ENCODE measurements at places on chromosomes 5 and 9.

DNA sequence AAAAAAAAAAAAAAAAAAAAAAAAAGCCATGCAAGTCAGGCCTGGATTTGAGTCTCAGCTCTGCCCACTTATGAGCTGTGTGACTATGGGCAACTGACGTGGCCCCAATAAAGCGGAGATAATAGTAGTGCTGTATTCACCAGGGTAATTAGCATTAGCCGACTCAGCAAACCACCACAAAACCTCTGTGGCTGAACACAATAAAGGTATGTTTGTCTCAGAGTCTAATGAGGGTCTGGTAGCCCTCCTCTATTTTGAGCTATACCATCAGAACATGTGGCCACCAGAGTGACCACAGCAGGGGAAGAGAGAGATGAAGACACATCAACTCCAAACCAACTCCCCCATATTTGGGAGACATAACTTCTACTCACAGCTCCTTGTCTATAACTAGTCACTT is 15.9 kb downstream of the SWI5 start:
- DNase-seq, result no peak

DNA sequence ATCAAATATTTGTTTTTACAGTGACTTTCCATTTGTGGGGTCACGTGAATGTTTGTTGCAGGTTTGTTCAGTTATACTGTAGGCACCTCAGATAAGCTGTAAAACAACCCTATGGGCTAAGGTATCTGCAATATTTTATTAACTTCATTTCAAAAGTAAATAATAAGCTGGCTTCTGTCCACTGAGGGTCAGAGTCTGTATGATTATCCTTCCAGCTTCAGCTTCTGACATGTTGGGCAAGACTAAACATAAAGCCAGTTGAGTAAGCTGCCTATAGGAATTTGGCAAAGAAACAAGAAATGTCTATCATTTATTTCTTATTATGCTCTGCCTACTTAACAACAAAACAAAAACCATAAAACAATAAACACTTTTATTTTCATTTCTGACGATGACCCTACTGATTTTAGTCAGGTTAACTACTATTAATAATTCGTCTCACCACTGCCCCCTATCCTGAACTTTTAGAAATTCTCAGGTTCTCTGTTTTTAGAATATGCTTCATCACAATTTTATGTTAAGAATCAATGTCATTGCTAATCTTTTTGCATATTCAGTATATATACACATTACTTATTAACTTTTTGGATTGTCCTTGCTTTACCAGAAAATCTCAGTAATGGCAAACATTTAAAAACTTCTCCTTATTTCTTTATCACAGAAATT is 413.6 kb upstream of the ADAMTSL1 start:
- DNase-seq, result no peak

DNA sequence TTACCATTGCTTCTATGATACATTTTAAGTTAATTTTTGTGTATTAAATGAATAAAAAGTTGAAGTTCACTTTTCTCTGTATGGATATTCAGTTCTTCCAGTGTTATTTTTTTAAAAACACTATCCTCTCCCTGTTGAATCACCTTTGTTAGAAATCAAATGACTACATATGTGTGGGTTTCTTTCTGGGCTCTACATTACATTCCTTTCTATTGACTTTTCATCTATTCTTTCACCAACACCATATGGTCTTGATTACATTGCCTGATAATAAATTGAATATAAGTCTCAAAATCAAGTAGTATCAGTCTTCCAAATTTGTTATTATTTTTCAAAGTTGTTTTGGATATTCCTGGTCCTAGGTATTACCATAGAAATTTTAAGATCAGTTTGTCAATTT is 7.3 kb upstream of the RASEF start:
- no peak for DNase-seq

DNA sequence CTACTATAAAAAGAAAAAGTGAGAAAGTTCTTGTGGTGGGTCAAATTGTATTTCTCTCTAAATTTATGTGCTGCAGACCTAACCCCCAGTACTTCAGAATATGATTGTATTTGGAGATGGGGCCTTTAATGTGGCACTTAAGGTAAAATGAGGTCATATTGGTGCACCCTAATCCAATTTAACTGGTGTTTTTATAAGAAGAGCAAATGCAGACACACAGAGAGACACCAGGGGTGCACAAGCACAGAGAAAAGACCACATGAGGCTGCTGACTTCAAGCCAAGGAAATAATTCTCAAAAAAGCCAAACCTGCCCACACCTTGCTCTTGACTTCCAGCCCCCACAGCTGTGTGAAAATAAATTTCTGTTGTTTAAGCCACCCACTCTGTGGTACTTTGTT is 80.2 kb upstream of the HTR4 start:
- no peak for DNase-seq

DNA sequence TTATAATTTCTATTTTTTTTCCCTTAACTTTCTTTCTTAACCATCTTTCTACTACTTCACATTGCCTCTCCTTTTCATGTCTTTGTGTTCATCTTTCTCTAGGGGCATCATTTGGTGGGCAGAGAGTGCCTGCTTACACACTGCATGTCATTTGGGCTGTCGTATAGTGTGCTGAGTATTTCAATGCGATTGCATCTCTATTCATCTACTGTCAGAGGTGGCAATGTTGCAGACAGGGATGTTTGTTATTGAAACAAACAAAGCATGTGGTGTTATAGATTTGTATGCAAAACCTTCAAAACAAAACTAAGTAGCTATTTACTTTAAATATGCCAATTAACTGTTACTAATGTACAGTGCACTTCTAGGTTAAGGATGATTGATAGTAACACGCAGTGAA is 141.1 kb upstream of the MEF2C start:
- no peak for DNase-seq

DNA sequence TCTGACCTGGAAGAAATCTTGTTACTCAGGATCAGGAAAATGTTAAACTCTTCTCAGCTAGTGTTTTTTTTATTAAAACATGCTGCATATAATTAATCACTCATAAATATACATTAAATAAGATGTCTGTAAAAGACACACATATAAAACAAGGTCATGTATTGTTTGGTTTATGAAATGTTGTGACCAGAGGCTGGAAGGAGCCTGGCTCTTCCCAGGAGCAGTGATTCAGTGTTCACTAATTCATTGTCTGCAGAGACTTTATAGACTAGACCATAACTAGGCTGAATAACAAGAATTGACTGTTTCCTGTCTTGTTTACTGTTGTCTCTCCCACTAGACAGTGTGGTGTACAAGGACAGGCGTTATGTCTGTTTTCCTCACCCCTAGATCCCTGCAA is 49.1 kb upstream of the ANKRD55 start:
- DNase-seq, result no peak

DNA sequence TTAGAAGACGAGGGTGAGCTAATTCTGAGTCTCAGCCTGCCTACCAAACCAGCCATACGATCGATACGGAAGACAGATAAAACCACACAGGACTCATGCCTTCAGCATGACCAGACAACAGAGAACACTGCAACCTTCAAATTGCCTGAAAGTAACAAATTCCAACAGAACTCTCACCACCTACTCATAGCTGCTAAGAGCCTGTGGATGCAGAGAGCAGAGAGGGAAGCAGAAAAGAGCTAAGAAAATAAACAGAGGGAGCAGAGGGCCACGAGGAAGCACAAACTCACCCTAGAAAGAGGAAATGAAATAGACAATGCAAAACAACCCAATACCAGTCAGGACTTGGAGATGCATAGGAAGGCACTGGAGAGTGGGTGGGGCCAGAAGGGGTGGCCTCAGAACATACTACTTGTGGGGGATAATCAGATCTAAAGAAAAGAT is 86.7 kb upstream of the TAS2R1 start:
- DNase-seq, result no peak

DNA sequence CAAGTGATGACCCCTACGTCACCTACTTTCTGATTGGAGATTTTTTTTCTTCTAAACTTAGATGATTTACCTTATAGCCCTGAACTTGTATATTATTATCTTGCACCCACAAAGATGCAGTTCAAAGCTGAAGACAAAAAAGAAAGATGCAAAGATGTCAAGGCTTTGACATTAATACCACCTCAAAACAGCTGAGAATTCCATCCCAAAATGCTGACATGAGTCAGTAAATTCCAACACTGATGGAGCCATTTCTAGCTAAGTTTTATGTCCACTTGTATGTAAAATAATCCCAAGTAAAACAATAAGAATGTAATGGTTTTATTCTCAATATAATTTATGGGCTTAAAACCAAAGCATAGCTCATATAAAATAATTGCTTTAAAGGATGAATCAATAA is 91.5 kb upstream of the CDH9 start:
- DNase-seq, result no peak

DNA sequence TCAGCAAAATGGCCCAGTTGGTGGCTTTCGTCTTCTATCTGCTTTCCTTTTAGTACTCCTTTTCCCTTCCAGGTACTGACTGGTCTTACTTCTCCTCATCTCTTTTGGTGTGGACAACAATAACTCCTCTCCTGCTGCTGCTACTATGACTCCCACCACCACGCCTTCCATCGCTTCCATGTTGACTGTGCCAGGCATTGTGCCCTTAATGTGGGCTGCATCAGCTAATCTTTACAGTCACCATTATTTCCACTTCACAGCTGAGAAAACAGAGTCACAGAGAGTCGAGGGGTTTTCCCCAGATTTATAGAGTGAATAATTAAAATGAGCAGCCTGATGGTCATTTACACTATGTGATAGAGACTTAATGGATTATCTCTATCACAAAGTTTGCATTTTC is 184.9 kb upstream of the IL12B start:
- no peak for DNase-seq

GRCh38 chr5:82820188-82820587 is 257.0 kb downstream of the TMEM167A start:
- DNase-seq, result no peak

GRCh38 chr5:142250119-142250518 is 74.7 kb downstream of the SPRY4 start:
- DNase-seq, result no peak

GRCh38 chr9:83981126-83981871 is 694 bp downstream of the RMI1 start:
- peak; percentile 56 for DNase-seq

- DNase-seq, result no peak
These were observed 9.9 kb upstream of the PRR16 start for GRCh38 chr5:120454094-120454798.

- DNase-seq, result no peak
These were observed 523.0 kb upstream of the PTPRD start for GRCh38 chr9:11135851-11136250.

DNA sequence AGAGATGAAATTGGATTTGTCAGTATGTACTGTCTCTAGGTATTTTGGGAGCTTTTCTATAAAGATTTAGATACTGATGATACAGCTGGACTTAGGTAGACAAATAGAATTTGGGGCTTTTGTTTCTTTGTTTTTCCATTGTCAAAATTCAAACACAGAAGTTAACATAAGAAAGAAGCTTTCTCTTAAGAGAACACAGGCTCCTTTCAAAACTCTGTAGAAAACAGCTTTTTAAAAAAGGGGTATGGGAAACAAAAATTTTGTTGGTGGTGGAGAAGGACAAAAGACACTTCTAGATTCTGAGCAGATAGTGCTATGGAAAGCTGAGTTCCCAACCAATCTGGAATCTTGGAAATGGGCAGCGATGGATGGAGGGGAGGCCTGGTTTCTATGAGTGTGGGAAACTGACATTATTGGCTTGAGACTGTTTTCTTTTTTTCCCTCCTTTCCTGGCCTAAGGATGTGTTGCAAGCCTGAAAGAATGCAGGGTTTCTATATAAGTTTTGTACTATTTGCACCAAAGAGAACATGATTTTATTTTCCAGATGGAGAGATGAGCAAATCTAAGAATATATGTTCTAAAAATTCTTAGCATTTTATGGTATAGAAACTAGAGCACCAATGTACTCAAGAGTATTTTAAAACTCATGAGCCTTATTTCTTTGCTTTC is 240.0 kb downstream of the PRR16 start:
- no peak for DNase-seq

GRCh38 chr5:57335092-57335660 is 147.4 kb downstream of the ACTBL2 start:
- no peak for DNase-seq

GRCh38 chr5:118076490-118076889 is 911.9 kb downstream of the DTWD2 start:
- DNase-seq, result no peak

GRCh38 chr5:144203750-144204596 is 33.3 kb downstream of the KCTD16 start:
- DNase-seq, result peak; percentile 72

DNA sequence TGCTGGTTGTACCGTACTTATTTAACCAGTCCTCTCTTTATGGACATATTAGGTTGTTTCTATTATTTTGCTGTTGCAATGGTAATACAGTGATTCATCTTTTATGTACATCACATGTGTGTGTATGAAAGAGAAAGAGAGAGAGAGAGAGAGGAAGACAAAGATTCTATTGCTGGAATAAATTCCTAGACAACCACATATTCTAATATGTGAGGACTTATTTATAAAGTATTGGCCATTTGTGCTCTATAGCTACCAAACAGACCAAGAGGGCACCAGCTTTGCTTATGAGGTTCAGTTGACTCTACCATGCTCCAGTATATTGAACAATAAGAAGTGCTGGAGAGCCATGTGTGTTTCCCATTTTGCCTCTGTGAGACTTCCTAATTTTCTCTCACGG is 513.5 kb downstream of the DMAC1 start:
- DNase-seq, result no peak

- no peak for DNase-seq
These were observed 87.6 kb downstream of the CARTPT start for GRCh38 chr5:71806711-71807110.

DNA sequence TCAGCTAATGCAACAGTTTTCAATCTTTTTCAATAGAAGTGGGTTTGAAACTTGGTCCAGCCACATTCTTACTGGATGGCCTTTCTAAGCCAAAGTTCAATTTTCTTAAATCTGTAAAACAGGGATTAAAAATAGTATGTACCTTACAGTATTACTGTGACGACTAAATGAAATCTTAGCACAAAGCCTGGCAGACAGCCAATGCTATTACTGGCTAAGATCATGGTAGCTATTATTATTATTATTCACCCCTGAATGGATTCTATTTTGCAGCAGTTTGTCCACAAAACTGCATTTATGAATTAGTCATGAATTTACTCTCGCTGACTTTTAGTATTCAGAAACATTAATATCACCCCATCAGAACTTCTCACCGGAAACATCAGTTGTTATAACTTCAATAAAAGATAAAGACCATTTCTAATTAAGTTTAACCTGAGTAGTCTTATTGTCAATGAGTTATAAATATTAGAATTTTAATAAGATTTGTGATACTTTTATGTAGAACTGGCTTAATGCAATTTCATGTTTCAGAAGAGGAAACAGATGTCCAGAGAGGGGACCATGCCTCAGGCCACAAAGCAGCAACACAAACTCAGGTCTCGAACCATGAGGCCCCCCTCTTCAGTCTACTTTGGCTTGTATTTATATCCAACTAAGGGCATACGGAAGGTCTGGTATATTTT is 468.2 kb downstream of the ARHGEF28 start:
- DNase-seq, result no peak

GRCh38 chr9:115170358-115171073 is 52.6 kb upstream of the TNC start:
- no peak for DNase-seq
